ENCODE measurements at places on chromosomes 5 and 9. TPM values are rescaled to one million over a fixed set of nuclear protein-coding genes. Genes with fewer than 3 reads are reported as not detected.

Gene RNF14
- 105 TPM for total RNA-seq

Gene PTGER4
- total RNA-seq, result 3.0 TPM

Gene IL17B
- not detected for total RNA-seq

Gene ABL1
- 48.2 TPM for total RNA-seq

Gene SLC45A2
- total RNA-seq, result not detected

Gene TMEM252
- total RNA-seq, result not detected

Gene ZFP2
- 0.91 TPM for total RNA-seq

DNA sequence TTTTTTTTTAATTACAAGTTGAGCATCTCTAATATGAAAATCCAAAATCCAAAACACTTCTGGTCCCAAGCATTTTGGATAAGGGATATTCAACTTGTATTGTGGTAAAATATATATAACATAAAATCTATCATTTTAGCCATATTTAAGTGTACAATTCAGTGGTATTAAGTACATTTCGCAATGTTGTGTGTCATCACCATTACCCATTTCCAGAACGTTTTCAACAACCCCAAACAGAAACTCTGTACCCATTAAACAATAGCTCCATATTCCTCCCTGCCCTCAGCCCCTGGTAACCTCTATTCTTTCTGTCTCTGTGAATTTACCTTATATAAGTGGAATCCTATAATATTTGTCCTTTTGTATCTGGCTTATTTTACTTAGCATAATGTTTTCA is 24.9 kb downstream of the TICAM2 start:
- no peak for DNase-seq

GRCh38 chr9:70218767-70219166 is 40.0 kb upstream of the SMC5 start:
- no peak for DNase-seq

DNA sequence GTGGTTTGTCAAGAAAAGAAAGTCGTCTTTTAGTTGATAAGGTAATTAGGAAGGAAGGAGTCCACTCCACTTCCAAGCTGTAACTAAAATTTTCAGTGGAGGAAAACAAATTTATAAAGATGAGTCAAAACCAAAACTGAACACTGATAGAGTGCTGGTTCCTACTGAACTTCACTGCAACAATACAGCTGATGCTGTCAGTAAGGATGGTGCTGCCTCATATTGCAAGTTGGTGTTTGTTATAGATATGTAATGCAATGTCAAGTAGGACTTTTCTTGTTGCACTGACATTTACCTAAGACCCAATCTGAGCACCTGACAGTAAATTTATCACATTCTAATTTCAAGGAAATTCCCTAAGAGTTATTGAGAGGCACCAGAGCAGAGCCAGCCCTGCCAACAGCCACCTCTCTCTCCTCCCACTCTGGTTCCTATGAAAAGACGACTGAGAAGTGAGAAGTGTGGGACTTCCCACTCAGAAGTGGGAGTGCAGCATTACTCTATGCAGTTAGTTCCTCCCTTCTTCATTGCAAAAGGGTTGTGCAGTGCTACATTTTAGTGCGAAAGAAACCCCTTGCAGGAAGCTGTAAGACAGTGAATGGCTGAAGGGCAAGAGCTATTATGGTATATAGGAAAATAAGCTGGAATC is 350.8 kb downstream of the NFIB start:
- no peak for DNase-seq

GRCh38 chr5:180143656-180144364 is 65.2 kb downstream of the RASGEF1C start:
- DNase-seq, result no peak

DNA sequence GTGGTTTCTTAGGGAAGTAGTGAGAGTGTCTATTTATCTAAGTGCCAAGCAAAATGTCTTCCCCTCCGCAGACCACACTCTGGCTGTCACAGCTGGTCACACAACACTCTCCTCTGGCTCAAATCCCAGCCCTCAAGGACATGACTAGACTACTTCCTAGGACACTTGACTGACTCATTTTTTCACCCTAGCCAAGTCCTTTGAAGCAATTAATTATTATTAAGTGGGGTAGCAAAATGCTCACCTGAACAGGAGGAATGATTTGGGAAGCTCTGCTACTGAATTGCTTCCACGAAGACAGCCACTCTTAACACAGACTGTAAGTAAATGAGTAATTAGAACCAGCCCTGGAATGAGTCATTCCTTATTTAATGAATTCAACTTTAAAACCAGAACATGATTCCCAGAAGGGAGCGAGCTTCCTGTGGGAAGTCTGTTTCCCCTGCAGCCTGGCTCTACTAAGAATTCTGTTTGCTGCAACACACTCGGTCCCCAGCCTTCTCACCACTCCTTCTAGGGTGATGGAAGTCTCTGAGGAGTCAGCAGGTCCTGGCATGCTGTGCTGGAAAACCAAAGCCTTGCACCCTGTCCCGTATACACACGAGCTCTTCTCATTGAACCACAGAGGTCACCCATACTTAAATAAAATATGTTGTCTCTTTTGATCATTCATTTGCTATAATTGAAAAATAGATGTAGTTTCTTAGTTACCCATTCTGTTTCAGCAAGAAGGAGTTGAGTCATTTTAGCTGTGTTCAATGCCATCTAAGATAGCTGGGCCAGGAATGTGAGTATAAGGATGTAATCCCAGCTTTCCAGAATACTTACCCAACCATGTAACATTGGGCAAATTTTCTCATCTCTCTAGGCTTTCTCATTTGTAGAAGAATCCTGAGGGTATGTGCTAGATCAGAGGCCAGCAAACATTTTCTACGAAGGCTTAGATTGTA is 218.6 kb upstream of the RASEF start:
- peak; percentile 39 for DNase-seq
